NCI-H774 (cell line): ENCODE measurements at places on chromosomes 2 and 18.

DNA sequence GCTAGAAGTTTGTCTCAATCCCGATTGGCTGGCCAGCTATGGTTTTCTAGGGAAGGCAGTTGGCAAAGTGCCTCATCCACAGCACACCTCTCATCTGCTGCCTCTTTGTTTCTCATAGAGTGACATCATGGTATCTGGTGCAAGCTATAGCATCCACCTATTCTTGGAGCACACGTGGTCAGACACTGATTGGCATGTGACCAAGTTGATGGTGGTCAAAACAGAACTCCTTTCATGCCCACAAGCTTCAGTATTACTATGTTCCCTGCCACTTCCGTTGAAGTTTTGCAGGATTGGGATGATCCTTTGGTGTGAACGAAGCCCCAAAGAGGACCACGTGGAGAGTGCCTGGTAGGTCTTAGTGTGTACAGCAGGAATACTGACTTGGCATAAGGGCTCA is 28.8 kb downstream of the TTC32 start:
- no peak for DNase-seq

DNA sequence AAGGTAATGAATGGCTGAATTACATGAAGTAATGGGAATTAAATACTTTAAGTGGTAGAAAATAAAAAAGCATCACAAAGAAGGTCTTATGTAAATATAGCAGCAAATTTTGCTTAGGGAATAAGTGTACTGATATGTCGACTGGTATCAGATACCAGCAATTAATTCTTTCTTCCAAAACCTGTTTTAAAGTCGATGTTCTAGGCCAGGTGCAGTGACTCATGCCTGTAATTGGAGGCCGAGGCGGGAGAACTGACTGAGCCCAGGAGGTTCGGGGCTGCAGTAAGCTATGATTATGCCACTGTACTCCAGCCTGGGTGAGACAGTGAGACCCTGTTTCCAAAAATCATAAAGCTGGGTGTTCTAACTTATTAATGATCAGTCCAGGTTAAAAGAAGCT is 30.3 kb downstream of the SP3 start:
- peak; percentile 15 for DNase-seq

GRCh38 chr2:148994341-148994740 is 44.2 kb upstream of the LYPD6B start:
- DNase-seq: peak; percentile 66

- DNase-seq: no peak
These were observed 6.0 kb upstream of the ZNF396 start for GRCh38 chr18:35383136-35383535.

- DNase-seq: no peak
These were observed 136.1 kb downstream of the SH3BP4 start for GRCh38 chr2:235087832-235088495.

DNA sequence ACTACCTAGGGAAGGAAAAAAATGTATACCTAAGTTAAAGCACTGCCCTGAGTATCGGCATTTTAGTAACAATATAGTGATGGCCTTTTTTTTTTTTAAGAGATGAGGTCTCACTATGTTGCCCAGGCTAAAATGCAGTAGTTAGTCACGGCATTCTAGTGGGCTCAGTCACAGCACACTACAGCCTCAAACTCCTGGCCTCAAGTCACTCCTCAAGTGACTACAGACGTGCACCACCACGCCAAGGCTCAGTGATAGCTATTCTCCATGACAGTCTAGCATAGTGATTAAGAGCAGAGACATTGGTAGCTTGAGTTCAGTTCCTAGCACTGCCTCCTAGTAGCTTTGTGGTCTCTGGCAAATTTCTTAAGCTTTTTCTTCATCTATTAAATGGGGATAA is 27.6 kb downstream of the UBXN2A start:
- no peak for DNase-seq

DNA sequence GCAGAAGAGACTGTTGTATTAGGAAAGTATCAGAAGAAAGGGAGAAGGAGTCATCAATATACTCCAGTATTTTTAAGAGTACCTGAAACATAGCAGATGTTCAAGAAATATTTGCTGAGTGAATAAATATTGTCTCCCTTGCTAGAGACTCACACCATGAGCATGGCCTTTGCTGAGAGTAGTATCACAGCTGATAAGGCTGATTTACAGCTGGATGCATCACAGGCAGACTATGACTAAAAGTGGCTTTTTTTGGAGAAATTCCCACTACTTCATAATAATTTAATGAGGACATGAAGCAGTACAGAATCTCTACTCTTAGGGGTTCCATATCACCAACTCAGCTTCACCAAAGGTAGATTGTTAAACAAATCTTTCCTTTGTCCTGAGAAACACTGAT is 373.3 kb downstream of the RBM43 start:
- no peak for DNase-seq

- DNase-seq: no peak
These were observed 464.2 kb upstream of the NRP2 start for GRCh38 chr2:205218056-205218455.

DNA sequence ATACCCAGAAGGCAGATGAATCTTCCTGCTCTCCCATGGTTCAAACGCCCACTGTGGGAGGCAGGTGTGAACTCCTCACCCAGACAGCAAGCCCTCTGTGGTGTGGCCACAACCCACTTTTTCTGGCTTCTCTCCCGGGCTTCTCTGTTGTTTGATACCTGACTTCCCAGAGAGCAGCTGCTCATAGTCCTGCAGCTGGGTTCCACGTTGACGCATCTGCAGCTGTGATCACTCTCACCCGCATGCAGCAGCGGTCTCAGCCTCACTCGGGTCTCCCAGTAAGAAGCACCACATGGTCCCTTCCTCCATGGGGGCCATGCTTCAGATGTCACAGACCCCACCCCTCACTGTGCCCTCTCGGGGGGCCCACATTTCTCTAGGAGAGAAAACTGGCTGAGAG is 3.5 kb downstream of the ASPRV1 start:
- DNase-seq: no peak

DNA sequence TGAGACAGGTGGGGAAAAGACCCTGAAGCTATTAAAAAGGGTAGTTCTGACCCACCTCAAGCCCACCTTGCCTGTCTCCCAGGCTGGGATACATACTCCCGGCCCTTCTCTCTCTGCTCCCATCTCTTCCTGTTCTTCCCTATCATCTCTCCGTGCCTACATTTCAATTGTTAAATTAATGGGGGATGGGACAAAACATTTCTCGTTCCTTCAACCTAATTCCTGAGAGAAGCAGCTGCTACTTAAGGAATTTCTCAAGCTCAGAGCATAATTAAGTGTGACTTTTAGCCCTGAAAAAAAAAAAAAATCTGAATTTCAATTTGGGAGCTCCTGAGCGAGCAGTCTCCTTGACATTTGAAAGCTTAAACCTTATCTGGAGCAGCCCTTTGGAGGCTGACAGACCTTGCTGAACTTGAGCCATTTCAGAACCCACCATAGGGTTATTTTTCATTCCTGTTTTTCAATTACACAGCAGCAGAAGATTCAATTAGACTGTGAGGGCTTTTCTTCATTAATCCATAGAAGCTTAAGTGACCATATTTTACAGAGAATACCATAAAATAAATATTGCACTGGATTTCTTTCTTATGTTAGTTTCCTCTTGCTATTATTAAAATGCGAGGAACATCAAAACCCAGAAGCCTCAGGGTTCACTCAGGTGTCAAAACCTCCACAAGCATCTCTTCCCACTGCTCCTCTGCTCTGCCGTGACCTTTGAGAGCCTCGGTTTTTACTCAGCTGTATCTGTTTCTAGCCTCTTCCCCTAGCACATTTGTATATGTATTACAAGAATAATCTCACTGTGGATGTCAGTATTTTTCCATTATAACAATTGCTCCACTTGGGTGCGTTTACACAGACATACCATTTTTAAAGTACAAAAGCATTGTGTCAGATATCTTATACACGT is 125.7 kb downstream of the B3GNT2 start:
- DNase-seq: no peak

DNA sequence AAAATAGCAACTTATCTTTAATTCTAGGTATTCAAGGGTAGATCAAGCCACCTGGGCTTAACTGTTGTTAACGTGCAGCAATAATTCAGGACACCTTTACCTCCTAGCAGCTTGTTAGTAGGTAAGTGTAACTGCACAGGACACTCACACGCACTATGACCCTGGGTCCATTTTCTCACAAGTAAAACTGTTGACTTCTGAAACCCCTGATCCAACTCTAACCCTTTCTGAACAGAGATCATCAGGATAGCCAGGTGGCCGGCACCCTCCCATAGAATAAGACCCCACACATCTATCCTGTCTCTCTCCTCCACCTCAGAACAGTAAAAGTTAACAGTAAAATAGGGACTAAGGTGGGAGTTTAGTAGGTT is 610 bp downstream of the SPC25 start:
- DNase-seq: no peak

- DNase-seq: no peak
These were observed 33.6 kb upstream of the SERPINE2 start for GRCh38 chr2:224072541-224073188.

GRCh38 chr2:54657664-54658083 is 65.8 kb upstream of the EML6 start:
- peak; percentile 35 for DNase-seq

GRCh38 chr2:69988086-69988635 is 26.7 kb upstream of the ASPRV1 start:
- DNase-seq: no peak

GRCh38 chr2:112942654-112943002 is 31.7 kb downstream of the IL37 start:
- no peak for DNase-seq

- no peak for DNase-seq
These were observed 319.7 kb downstream of the AFF3 start for GRCh38 chr2:99822474-99823207.

GRCh38 chr2:222451224-222451674 is 26.9 kb downstream of the SGPP2 start:
- DNase-seq: no peak

DNA sequence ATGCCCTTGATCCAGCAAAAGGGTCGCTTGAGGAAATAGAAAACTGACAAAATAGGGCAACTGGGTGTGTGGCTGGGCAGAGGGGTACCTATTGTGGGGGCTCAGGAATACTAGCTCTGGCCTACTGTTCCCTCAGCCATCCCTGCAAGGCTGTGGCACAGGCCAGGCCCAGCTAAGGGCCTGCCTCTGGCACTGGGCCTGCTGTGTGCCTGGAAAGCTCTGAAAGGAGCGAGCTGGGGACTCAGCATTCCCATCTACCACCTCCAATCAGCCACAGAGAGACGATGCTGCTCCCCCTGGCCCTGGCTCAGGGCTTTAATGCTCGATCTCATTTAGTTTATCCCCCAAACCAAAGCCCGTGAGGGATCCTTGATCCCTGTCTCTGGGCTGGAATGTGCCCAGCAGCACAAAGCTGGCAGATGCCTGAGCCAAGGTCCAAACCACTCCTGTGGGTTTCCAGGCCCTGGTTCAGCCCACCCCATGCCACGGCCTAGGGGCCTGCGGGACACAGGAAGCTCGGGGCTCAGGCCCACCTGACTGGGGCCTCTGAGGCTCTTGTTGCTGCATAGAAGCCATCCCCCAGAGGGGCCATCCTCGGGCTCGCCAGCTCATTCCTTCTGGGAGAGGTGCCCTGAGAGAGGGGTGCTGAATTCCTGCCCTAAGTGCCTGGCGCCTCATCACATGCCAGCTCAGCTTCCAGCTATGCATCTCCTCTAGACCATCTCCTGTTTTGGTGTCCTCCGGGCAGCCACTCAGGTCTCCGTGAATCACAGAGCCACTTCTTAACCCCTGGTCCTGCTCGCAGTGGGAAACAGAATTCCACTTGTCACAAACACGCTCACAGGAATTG is 43.0 kb upstream of the KCNF1 start:
- no peak for DNase-seq

DNA sequence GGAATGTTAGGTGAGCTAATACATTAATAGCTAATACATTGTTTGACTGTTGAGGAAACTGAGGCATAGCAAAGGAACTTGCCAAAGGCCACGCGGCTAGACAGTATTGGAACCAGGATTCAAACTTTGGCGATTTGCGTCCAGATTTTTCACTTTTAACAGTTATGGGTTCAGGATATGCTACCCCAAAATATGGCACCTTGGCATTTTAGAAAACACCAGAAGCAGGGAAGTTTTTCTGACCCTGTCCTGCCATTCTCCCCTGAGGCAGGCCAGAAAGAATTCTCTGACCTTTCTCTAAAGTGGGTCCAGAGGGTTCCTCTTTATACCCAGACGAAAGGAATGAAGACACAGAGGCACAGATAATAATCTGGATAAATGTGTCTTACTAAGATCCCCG is 166.9 kb downstream of the MYCN start:
- DNase-seq: no peak

GRCh38 chr2:156704617-156705016 is 268.4 kb downstream of the GPD2 start:
- DNase-seq: no peak

DNA sequence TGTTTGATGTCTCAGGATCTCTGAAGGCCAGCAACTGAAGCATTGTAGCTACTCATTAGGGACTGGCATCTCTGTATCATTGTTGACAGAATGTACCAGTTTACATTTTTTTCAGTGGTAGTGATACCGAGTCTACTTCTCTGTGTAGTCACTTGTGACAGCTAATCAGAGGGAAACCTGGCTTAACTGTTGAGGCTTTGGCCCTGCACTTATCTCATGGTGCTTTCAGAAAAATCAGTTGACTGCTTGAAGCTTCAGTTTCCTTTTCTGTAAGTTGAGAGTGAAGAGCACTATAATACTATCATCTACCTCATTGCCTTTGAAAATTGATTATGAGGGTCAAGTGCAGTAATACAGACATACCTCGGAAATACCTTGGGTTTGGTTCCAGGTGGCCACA is 90.0 kb downstream of the COMMD1 start:
- no peak for DNase-seq

DNA sequence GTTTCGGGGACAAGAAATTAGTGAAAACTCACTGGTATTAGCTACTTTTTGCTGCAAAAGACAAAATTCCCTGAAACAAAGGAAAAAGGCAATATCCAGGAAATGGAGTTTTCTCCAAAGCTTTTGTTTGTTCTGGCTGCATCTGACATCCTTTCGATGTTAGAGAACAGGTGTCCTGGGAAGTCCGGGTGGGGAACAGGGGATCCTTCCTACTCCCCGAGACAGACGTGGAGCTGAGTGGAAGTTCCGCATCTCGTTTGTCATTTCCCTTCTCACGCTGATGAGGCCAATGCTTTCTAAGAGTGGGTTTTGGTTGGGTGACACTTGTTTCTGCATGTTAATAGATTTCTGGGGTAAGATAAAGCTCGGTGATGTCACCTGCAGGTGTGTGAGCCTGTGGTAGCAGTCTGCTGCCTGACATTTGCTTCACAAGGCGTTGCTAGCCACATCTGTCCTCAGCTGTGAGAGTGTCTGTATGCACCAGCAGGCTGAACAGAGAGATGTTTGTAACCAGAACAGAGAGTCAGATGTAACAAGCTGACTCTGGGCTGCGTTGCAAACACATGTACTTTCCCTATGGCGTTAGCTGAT is 125.9 kb downstream of the ACOXL start:
- no peak for DNase-seq

GRCh38 chr2:157662401-157662800 is 33.7 kb upstream of the ACVR1C start:
- DNase-seq: no peak
